ENCODE measurements at places on chromosomes 16 and 17.

DNA sequence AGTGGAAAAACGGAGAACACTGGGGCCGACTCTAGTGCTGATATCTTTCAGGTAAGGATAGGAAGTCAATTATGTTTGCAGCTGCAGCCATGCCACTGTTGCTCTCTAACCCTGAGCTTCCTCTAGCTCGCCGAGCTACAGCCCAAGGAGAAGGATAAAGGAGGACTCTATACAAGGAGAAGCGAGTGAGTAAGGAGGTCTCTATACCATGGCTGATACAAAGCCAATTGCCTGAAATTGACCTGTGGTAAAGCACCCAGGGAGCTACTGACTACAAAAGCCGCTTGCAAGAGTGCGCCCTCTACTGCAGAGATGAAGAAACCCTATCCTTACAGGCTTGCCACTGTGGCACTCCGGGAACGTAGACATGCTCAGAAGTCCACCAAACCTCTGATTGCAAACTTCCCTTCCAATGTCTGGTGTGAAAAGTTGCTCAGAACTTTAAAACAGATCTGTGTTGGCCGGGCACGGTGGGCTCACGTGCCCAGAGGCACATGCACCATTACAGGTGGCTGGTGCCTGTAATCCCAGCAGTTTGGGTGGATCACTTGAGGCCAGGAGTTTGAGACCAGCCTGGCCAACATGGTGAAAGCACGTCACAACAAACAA lies 10.8 kb upstream of the SLC46A1 start:
- peak; percentile 31 for DNase-seq

GRCh38 chr16:9946022-9946720 lies 236.1 kb downstream of the GRIN2A start:
- DNase-seq: no peak

DNA sequence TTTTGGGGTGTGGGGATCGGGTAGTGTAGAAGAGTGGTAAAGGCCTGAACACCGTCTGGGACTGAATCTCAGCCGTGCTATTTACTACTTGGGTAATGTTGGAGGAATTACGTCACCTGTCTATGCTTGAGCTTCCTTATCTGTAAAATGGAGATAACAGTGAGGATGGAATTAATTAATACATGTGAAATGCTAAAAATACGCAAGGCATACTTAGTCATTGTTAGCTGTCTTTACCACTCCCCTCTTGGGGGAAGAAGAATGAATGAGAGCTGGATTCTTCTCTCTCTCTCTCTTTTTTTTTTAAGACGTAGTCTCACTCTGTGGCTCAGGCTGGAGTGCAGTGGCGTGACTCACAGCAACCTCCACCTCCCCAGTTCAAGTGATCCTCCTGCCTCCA lies 41.1 kb upstream of the TANGO6 start:
- no peak for DNase-seq

DNA sequence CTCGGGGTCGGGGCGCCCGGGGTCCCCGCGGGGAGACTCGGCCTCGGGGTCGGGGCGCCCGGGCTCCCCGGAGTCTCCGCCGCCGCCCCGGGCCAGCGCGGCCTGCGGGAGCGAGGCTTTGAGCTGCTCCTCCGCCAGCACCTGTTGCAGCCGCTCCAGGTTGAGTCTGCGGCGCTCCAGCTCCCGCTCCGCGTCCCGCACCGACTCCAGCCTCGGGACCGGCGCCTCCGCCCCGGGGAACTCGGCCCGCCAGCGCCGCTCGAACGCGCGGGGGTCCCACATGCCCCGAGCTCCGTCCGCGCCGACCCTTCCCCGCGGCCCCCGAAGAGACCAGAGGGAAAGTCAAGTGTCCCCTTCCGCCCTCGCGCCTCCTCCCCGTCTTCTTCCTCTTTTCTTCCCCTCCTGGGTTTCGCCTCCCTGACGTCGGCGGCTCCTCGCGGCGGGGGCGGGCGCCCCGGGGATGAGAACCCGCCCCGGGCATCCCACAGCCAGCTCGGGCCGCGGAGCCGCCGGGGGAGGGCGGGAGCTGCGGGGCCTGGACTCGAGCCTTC lies 40.8 kb upstream of the BHLHA9 start:
- DNase-seq: no peak

DNA sequence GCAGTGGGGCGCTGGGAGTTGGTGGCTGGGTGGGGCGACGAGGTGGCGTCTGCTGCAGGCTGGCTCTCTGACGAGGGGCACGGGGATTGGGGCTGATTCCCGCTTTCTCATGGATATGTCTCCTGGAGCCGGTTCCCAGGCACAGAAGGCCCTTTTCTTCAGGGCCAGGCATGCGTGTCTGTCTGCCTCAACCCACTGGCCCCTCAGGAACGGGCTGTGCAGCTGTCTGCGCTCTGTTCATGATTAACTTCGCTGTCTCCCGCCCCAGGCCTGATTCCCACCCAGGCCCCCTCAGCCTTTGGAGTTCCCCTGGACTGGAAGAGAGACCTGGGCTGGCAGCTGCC lies 53.1 kb downstream of the RAP1GAP2 start:
- no peak for DNase-seq

GRCh38 chr17:50459756-50460155 lies 8.9 kb downstream of the CHAD start:
- no peak for DNase-seq

- peak; percentile 57 for DNase-seq
These were observed 32.1 kb upstream of the FBXW10B start for GRCh38 chr17:15651583-15652110.

DNA sequence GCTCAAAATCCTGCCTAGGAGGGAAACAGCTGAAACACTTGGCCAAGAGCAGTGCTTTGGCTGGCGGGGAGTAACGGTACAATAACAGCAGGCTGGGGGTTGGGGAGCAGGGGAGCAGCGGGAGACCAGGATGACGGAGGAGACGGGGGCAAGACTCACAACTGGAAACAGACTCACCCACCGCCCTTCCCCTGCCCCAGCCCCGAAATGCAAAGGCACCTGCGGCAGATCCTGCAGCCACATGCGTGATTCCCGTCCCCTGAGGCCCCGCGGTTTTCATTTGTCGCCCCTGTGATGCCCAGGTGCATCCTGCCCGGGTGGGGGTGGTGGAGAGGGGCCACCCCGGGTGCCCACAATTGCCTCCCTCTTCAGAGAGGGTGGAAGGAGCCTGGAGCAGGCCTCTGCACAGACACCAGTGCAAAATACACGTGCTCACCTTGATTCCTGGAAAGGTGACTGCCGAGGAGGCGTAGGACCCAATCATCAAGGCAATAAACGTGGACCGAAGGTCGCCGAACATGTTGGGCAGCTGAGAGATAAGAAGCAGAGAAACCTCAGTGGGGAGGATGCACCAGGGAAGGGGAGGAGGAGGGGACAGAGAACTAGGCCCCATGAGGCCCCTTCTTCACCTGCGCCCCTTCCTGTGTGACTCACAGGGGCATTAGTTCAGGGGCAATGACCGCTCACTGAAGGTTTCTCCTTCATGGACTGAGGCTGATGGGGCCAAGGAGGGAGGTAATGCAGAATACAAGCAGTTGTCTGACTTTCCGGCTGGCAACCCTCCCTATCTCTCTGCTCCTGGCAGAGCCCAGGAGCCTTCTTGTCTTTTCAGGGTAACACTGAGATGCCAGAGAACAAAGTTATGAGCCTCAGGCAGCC lies 30.4 kb upstream of the PITPNA start:
- no peak for DNase-seq

DNA sequence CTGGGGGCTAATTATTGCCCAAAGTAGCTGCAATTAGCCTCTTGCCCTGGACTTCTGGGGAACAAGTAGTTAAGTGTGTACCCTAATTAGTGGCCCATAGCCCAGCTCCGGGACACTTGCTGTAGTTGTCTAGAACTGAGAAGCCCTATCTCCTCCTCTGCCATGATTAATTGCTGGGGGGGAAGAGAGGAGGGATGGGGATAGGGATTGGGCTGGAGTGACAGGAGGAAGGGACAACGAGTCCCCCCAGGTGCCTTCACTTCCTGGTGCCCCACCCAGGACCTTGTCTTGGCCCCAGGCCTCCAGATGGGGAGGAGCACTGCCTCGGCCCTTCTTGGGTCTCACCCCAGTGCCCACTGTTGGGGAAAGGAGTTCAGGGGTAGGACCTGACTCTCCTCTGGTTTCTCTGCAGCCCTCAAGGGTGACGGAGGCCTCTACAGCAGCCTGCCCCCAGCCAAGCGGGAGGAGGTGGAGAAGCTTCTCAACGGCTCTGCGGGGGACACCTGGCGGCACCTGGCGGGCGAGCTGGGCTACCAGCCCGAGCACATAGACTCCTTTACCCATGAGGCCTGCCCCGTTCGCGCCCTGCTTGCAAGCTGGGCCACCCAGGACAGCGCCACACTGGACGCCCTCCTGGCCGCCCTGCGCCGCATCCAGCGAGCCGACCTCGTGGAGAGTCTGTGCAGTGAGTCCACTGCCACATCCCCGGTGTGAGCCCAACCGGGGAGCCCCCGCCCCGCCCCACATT lies 17.4 kb downstream of the NGFR start:
- no peak for DNase-seq

- peak; percentile 17 for DNase-seq
These were observed 10.0 kb upstream of the CD300LD start for GRCh38 chr17:74601944-74602572.

GRCh38 chr17:57485916-57486881 lies 229.9 kb downstream of the MSI2 start:
- DNase-seq: no peak

GRCh38 chr17:44010966-44011647 lies 3.7 kb downstream of the TMEM101 start:
- DNase-seq: no peak

DNA sequence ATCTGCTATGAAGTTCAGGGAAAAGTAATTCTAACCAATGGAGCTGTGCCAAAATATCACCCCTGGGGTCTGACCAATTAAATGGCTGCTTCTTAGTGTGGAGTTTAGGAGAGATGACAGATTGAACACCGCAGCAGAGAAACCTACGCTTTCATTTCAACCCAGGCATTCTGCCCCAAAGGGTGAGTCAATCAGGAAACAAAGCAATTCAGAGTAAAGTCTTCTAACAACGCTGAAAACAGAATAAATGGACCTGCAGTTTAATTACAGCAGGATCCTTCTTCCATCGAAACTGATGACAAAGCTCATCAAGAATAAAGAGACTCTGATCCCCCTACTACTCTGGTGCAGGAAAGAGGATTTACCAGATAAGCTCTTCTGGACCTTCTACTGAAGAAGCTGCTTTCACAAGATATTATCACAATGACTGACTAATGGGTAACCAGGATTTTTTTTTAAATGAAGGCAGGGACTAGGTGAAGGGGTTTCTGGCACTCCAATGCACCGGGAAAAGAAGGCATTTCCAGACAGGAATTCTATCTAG lies 16.7 kb downstream of the RFFL start:
- no peak for DNase-seq

DNA sequence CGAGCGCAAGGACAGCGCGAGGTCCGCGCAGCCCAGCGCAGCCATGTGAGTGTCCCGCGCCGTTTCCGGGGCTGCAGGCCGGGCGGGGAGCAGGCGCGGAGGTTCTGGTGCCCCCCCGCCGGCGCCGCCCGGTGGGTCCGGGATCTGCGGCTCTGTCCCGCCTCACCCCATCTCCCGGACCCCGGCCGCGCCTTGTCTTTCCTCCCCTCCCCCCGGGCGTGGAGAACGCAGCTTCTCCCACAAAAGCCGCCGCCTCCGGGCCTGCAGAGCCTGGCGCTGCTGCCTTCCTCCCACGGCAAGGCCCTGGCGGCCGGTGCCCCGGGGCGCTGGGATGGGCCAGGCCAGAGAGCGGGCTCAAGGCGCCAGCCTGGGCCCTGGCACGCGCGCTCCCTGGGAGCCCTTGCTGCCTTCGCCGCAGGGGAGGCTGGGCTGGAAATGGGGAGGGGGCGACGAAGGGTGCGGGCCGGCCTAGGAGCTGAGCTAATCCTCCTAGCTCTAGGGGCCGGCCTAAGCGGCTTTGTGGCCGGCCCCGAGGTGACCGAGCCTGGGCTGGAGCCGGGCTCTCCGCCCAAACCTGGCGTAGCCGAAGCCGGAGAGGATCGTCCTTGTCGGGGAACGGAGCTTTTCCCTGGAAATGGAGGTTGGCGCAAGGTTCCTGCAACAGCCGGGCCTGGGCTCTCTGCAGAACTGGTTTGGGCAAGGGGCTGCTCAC lies 397 bp downstream of the RIPOR1 start:
- DNase-seq: peak; percentile 34

GRCh38 chr16:85961988-85962915 lies 63.3 kb downstream of the IRF8 start:
- DNase-seq: no peak

- peak; percentile 43 for DNase-seq
These were observed 18.7 kb upstream of the RFFL start for GRCh38 chr17:35082073-35082657.

Measured in NCI-H2081 (cell line).